ENCODE measurements at places on chromosomes 12 and 14.
A peak's percentile ranks its signal among the peaks of the same experiment; 100 is the strongest.

GRCh38 chr12:104108755-104109445 is 29.1 kb downstream of the NFYB start:
- peak; percentile 81 for DNase-seq

- DNase-seq: no peak
These were observed 2.9 kb downstream of the MYL2 start for GRCh38 chr12:110917467-110917866.

- peak; percentile 21 for DNase-seq
These were observed at the start of gene PIANP for GRCh38 chr12:6700646-6701051. Gene PIANP, minus strand, starts transcription at chr12:6700815. Its CDS starts 2,754 bp downstream, at chr12:6698061.

GRCh38 chr14:69268763-69269162 is 8.8 kb downstream of the GALNT16 start:
- DNase-seq: no peak

DNA sequence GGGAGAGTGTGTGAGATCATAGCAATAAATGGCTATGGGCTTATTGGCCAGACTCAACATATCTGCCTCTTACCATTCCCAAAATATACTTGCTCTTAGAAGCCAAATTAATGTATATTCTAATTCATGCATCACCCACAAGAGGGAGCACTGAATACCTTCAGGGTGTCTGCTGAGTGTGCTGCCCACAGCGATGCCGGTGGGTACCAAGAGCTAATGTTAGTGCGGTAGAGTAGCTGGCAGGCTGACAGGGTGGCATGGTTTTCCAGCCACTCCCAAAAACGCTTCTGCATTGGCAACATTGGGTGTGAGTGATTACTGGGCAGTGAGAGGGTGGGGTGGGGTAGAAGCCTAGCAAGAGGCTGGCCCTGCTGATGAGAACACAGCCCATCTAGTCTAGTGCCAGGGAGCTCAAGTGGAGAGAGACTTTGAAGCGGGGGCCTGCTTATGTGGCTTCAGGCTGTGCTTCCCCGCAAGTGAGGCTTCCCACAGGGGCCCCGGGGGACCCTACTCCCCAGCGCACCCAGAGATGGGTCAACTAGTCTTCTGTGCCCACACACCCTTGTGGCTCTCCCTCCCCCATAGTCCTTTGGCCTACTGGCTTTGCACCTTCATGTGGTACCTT is 9.2 kb upstream of the PLEKHD1 start:
- DNase-seq: no peak

DNA sequence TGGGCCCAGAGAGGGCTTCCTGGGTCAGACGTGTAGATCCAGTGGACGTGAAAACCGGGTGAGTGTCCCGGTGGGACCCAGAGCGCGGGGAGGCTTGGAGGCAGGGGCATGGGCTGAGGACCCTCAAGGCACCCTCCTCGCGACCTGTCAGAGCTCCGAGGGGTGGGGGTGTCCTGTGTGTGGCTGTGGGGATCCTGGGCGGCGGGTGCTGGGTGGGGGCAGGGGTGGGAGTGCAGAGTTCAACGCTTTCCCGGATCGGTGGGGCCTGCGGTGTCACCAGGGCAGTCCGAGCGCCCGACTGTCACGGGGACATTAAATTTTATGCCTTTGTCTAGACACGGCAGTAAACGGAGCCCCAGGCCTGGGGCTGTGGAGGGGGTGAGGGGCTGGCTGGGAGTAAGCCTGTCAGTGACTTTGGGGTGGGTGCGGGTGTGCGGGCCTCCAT is 1.0 kb downstream of the TMEM121 start:
- no peak for DNase-seq

DNA sequence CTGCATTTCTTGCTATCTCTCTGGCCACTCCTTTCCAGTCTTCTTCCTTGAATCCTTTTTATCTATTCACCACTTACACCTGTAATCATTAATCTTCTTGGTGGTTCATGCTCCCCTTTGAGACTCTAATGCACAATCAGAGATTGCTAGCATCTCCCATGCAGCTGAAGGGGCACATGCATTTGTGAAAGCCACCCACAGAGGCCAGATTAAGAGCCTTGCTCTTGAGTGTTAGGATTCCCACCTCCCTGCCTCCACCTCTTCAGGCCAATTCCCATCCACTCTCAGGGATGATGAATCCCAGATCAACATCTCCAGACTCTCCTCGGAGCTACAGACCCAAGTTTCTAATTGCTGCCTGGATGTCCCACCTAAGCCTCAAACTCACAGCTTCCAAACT is 19.4 kb upstream of the KRT18 start:
- no peak for DNase-seq

DNA sequence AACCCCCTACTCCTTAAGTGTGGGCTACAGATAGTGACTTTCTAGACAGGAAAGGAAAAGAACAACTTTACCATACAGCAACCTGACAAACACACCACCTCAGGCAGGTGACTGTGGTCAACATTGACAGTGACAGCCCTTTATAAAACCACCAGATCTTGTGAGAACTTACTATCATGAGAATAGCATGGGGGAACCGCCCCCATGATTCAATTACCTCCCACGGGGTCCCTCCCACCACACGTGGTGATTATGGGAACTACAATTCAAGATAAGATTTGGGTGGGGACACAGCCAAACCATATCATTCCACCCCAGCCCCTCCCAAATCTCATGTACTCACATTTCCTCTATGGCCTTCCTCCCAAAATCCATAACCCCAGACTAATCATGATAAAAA is 16.3 kb downstream of the OR10P1 start:
- no peak for DNase-seq

DNA sequence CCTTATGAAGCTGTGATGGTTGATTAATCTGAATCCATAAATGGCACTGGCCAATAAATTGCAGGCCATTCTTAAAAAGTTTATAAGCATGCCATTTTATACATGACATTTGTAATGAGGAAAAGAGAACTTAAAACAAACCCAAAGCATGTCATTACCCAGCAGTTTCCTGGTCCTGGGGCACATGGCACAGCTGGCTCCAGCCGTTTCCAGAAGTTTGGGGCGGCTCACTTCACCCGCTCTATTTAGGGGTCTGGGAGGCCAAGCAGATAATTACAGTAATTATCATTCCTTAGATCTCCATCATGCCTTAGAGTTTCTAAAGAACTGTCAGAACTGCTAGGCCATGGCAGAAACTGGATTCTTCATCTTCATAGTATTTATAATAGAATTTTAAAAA is 6.4 kb downstream of the ADGRD1 start:
- DNase-seq: no peak

GRCh38 chr14:22334627-22335026 is 254.4 kb downstream of the DAD1 start:
- DNase-seq: no peak

DNA sequence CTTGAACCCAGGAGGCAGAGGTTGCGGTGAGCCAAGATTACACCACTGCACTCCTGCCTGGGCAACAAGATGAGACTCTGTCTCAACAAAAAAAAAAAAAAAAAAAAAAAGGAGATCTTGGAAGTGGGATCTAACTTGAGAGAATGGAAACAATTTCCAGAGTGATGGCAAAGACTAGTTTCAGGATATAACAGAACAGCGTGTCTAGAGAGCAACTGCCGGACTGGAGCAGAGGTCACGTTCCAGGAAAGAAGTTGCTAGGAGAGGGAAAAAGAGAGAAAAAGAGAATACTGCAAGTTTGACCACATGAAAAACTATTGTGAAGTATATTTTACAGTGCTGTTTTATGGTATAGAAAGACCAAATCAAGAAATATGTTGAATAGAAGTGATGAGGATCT is 118.0 kb downstream of the MON2 start:
- no peak for DNase-seq

DNA sequence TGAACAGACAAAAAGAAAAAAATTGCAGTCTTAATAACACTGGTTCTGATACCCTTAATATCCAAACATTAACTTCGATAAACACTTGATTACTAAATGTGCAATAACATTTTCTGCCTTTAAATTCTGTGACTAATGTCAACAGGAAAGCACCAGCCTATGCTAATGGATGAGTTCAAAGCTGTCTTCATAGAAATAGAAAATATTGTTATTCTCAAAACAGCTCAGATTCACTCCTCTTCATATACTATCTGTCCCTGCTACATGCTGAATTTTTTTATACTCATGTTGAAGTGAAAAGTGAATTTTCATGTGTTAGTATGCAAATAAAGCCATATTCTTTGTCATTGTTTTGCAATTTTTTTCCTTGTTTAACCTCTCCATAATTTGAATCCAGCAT is 13.9 kb downstream of the TAS2R43 start:
- no peak for DNase-seq

DNA sequence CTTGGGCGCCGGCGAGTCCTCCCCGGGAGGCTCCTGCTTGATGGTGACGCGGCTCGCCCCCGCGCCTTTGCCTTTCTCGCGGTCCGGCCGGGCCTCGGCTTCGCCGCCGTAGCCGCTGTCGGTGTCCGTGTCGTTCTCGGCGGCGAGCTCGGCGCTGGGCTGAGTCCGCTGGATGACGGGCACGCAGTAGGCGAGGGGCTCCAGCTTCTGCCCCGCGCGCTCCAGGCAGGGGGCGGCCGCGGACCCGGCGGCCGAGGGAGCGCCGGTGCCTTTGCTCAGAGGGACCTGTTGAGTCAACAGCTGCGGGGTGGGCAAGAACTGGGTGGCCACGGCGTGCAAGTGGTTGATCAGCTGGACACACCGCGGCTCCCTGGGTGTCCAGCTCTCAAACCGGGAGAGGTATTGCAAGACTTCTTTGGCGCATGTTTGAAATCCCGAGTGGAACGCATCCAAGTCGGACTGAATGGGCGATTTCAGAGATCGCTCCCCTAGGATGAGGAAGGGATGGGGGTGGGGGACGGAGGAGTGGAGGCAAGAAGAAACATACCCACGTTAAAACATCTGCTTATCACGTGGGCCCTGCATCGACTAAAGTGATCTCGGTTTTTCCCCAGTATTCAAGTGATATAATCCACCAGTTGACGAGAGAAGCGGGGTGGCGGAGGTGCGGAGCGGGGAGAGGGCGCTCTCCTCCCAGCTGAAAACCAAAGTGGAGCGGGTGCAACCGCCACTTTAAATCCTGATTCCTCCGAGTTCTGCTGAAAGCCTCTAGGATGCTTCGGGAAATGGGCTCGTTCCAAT is 2.0 kb downstream of the BHLHE41 start:
- DNase-seq: peak; percentile 85

- no peak for DNase-seq
These were observed 13.6 kb downstream of the SERPINA1 start for GRCh38 chr14:94374749-94375260.

DNA sequence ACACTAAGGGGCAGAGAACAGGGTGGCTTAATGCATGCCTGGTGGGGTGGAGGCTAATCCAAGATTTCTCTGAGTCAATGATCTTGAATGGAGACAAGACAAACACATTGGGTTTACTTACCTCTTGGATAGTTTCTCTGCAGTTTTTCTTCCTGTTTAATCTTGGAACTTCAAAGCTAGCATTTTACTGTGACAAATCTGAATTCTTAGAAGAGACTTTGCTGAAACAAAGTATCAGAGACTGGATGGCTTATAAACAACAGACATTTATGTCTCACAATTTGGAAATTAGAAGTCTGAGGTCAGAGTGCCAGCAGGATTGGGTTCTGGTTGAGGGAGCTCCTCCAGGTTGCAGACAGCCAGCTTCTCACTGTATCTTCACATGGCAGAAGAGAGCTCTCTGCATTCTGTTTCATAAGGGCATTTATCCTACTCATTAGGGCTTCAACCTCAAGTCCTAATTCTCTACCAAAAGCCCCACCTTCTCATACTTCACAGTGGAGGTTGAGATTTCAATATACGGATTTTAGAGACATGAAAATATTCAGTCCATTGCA is 921.8 kb downstream of the VRK1 start:
- DNase-seq: no peak

DNA sequence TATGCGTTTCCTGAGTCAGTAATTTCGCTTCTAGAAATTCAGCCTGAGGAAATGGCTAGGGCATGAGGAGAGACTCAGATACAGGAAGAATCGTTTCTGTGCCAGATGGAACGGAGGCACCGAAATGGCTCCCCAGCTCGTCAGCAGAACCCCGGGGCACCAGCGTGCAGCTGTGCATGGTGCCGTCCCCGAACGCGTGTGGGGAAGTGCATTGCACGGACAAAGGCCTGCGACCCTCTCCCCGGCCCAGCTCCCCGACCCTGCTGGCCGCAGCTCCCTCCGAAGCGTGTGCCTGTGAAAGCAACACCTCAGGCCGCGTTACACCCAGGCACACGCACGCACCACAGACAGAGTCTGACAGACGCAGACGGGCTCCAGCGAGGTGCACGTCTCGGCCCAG is 82.9 kb downstream of the NOC4L start:
- DNase-seq: no peak

DNA sequence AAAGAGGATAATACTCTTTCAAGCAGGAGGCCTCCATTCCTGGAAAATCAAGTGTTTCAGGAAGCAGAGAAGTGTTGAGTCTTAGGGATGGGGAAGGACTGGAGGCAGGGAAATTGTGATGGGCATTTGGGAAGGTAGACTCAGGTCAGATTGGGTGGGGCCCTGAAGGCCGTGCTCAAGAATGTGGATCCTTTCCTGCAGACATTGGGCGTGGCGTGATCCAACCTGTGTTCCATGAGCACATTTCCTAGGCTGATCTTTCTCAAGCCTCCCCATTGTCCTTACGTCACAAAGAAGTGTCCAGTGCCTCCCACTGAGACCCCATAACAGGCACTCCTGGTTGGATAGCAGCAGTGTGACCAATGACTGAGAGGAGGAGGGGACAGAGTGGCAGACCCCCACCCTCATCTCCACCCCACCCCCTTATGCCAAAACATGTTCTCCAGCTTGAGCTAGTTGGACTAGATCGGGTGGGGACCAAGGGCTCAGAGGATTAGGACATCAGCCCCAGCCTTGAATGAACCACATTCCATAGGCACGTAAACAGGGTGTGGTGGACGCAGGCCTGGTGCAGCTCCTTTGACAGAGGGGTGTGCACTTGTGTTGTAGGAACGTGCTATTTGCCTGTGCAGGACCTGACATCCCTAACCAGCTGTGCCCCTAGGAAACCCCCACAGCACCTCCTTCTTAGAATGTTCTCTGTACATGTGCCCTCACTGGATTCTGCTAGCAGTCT is 76.8 kb downstream of the TTC9 start:
- DNase-seq: no peak

GRCh38 chr12:58413794-58414193 is 472.4 kb downstream of the ATP23 start:
- DNase-seq: no peak

GRCh38 chr14:45252366-45253069 is 484 bp downstream of the MIS18BP1 start:
- no peak for DNase-seq

DNA sequence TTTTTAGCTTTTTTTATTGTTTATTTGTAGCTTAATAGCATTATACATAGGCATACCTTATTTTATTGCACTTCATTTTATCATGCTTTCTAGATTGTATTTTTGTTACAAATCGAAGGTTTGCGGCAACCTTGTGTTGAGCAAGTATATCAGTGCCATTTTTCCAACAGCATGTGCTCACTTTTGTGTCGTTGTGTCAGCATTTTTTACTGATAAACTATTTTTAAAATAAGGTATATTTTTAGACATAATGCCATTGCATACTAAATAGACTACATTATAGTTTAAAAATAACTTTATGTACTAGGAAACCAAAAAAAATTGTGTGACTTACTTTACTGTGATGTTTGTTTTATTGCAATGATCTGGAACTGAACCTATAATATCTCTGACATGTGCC is 56.2 kb upstream of the RESF1 start:
- DNase-seq: no peak

- peak; percentile 35 for DNase-seq
These were observed 50.5 kb downstream of the B4GALNT3 start for GRCh38 chr12:510071-510825.

All from putamen (tissue), 1 donor.